ENCODE measurements at places on chromosomes 4 and X.

DNA sequence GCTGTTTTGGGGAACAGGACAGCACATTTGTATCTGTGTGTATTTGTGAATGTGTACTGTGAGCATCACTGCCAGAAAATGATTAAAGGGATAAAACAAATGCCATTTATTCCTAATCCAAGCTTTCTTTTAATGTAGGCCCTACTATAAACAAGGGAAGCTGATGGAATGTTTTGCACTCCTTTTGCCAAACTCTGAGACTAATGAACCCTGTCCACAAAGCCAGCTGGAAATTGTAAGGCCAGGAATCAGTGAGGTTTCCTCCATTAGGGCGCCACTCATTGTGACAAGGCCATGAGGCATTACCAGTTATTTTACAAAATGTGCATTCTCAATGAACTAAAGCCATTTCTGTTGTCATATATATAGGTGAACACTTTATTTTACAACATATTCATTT lies 163.0 kb upstream of the NAP1L5 start:
- DNase-seq = no peak

DNA sequence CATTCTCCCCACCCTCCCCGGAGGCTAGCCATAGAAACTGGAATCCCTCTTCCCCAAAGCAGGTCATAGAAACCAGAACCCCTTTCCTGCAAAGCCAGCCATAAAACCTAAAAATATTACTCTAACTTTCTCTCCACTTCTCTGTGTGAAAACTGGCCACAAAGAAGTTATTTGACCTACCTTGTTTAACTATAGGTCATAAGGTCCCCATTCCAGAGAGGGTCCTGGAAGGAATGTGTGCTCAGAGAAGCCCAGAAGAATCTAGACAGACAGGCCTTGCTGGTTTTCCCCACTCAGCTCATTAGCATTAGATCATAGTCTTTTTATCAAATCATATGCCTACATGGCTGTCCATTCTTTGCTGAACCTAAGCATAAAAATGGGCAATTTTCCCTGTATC lies 52.8 kb upstream of the TEX13A start:
- DNase-seq = no peak

GRCh38 chrX:130728208-130728607 lies 174.8 kb downstream of the ENOX2 start:
- no peak for DNase-seq

GRCh38 chr4:155032521-155033229 lies 175.8 kb upstream of the NPY2R start:
- DNase-seq = no peak

GRCh38 chr4:128633067-128633466 lies 176.4 kb upstream of the JADE1 start:
- no peak for DNase-seq

DNA sequence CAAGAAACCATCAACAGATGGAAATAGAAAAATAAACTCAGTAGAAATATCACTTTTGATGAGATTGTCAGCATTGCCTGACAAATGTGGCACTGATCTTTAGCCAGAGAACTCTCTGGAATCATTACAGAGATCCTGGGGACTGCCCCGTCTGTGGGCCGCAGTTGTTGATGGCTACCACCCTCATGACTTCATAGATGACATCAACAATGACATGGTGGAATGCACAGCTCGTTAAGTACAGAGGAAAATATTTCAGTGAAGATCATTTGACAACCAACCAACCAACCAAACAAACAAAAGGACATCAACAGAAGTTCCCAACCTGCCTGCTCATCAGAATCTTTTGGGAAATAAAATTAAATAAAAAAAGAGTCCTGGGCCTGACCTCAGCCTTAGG lies 132.6 kb downstream of the UCHL1 start:
- no peak for DNase-seq

- no peak for DNase-seq
These were observed 72.7 kb upstream of the BOD1L1 start for GRCh38 chr4:13700021-13700857.

DNA sequence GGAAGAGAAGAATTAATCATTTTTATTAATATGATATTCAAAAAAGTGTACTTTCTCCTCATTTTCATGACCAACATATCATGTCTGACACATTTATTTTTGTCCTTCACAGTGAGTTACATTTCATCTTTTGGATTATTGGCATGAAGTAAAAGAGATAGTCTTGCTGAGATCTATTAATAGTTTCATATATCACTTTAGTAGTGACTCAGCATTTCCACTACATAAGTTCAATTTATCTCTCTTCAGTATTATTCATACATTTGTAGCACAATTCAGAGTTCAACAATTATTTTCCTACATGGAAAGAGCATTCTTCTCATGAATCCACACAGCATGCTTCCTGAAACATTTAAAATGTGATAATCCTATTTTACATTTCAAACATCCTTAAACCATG lies 1461.1 kb downstream of the TECRL start:
- no peak for DNase-seq

DNA sequence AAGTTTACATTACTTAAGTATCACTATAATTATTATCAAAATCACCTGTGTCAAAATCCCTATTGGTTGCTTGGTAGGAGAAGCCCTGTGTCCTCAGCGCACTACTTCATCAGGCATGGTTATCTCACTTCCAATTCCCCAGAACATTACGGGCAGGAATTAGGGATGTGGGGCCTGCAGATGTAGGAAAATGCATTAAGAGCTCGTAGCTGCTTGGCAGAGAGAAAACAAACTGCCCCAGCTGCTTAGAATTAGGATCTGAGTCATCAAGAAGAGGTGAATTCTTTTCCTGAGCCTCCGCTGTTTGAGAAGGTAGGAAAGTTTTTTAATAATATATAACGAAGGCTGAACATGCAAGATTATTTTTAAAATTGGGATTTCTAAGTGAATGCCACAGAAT lies 31.1 kb upstream of the CLNK start:
- DNase-seq = no peak

DNA sequence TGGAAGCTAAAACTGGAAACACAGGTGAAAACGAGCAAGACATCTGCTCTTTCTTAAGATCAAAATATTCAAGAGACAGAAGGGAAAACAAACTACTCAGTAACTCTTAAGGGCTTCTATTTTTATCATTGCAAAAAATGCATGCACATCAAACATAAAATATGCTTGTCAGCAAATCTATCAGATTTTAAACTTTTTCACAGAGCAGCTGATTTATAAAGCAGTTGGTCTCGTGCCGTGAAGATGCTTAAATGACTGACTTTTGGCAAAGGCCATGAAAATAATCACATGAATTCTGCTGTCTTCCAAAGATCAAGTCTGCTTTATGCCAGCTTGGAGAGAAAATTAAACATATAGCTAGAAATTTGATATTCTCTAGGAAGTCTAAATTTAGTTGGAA lies 482.1 kb upstream of the HS3ST1 start:
- DNase-seq = no peak

- no peak for DNase-seq
These were observed 220.3 kb downstream of the RELL1 start for GRCh38 chr4:37465845-37466244.

DNA sequence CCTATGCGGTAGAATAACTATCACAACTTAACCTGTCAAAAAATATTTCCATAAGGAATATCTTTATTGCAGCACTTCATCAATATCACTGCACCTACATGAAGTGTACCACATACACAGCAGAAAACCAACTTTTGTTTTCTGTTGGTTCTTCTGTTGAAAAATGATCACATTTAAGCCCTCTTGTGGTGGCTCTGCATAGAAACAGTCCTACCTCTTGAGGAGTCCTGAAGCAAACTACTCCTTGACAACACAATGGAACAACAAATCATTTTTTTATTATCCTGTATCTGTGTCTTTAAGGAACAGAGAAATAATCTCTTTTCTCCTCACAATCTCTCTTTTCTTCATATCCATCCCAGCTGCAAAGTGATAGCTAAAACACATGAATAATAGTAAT lies 39.8 kb upstream of the ATOH1 start:
- DNase-seq = no peak

DNA sequence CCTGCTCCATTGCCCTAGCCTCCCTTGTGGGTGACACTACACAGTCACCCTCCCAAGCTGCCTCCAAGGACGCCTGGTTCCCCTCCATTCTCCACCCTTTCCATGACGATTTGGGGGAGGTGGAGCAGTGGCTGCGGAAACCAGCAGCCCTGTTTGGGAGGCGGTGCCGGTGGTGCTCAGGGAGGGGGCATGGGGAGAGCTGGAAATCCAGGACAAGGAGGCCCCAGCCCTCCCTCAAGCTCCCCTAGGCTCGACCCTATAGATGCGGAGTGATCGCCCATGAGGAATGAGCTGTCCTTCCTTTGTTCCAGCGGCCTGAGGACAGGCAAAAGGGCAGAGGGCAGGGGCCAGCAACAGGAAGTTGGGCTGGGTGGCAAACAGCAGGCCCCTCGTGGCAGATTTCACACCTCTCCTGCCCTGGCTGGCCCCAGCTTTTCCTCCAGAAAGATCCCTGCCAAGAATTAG lies 3.6 kb upstream of the RENBP start:
- no peak for DNase-seq

DNA sequence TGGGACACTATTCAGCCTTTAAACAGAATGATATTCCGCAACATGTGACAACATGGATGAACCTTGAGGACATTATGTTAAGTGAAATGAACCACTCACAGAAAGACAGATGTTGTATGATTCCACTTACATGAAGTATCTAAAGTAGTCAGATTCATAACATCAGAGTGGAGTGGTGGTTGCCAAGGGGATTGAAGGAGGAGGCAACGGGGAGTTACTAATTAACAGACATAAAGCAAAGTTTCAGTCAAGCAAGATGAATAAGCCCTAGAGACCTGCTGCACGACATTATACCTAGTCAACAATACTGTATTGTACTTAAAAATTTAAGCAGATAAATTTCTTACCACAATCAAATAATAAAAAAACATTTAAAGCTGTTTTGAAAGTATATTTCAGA lies 105.0 kb upstream of the NR0B1 start:
- DNase-seq = no peak

GRCh38 chr4:133972586-133972985 lies 229.0 kb downstream of the PABPC4L start:
- no peak for DNase-seq

GRCh38 chr4:151446208-151446607 lies 37.2 kb downstream of the FHIP1A start:
- no peak for DNase-seq

DNA sequence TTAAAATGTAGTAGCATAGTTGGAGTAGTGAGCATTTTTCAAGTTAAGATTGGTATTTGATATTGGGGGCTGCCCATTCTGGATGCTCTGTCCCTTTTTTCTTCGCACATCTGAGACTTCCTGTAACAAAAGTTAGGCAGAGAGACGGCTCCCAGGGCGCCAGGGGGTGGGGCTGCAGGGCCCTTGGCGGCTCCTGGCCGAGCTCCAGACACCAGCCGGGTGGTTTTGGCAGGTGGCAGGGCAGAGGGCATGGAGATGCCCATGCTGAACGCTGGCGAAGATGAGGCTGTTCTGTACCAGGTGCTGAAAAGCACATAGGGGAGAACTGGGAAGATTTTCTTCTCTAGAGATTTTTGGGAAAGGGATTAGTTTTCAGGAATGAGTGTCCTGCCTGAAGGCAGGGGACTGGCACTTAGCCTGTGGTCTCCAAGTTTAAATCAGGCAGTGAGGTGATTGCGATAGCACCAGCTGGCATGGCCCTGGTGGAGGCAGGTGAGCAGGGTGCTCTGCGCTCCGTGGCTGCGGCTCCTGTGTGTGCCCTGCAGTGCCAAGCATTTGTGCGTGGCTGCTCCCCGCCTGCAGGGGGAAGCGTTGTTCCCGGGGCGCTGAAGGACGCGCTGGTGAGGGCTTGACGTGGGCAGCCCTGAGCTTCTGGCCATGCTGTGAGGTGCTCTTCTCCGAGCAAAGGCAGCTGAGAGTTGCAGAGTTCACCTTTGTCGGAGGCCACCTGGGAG lies 23.6 kb upstream of the HGFAC start:
- DNase-seq = no peak

GRCh38 chr4:57265831-57266582 lies 155.8 kb upstream of the IGFBP7 start:
- DNase-seq = peak; percentile 3

- no peak for DNase-seq
These were observed 47.3 kb upstream of the TLR3 start for GRCh38 chr4:186021461-186022167.

DNA sequence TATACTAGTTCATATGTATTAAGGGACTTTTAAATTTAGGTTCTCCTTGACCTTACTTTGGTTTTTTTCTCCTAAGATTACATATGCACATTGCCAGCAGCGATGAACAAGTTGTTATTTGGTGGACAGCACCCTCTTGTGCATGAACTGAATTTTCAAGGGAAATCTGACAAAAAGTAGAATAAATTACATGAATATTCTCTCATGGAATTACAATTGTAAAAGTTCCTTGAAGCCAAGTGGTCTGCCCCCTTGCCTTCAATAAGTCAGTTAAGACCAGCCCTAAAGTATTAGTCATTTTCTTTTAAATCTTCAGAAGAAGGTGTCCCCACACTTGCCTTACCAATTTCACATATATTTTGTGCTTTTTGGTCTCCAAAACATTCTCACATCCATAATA lies 30.7 kb upstream of the SMARCA5 start:
- no peak for DNase-seq

DNA sequence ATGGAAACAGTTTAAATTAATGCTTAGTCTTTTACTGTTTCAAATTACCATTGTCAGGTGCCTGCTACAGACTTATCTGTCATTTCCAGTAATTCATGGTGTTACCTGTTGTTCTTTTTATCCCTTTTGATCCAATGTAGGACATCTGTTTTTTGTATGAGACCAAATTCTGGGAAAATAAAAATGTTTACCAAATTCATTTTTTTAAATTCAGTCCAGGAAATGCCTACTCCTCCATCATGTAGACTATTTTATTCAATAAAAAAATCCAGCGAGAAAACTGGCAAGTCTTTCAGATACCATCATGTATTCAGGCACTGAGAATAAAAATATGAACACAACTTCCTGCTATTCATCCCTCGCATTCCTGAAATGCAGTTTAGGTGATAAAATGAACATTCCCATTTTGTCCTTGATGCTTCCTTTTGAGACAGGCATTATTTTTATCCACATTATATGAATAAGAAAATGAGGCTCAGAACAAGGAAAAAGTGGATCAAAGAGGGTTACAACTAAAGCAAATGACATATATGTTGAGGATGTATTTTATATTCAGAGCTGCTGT lies 584.2 kb downstream of the SPRY1 start:
- no peak for DNase-seq

DNA sequence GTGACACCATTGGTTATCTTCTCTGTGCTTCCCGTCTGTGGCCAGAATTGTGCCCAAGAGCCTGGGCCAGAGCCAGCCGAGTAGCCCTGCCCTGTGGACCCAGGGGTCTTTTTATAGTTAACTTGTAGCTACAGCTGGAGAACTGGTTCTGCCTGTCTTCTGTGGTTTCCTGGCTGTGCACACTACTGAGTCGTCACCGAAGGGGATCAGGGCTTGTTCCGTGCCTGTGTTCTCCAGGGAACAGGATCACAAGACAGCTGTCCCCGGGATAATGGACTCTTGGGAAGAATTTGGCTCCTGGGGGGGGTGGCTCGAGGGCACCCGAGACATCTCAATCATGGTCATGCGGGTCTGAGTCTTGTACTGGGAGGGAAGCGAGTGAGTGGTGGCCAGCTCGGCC lies 22.1 kb upstream of the OPN1LW start:
- no peak for DNase-seq

- no peak for DNase-seq
These were observed 85.2 kb downstream of the ANAPC10 start for GRCh38 chr4:145012841-145013240.

- no peak for DNase-seq
These were observed 55.8 kb downstream of the HHIP start for GRCh38 chr4:144701683-144702233.

GRCh38 chr4:94665500-94666404 lies 92.0 kb upstream of the BMPR1B start:
- DNase-seq = no peak

- no peak for DNase-seq
These were observed 621 bp upstream of the SUV39H1 start for GRCh38 chrX:48695925-48696300.
